Colonic mucosa (tissue), 4 donors: ENCODE measurements at places on chromosomes 6 and 20. TPM values are rescaled to one million over a fixed set of nuclear protein-coding genes. Genes with fewer than 3 reads are reported as not detected.
A peak's percentile ranks its signal among the peaks of the same experiment; 100 is the strongest.

The SMIM29 gene
- 12.8 TPM for total RNA-seq

The TRIM38 gene
- total RNA-seq = 13.4 TPM

The PRICKLE4 gene
- 1.8 TPM for total RNA-seq

DNA sequence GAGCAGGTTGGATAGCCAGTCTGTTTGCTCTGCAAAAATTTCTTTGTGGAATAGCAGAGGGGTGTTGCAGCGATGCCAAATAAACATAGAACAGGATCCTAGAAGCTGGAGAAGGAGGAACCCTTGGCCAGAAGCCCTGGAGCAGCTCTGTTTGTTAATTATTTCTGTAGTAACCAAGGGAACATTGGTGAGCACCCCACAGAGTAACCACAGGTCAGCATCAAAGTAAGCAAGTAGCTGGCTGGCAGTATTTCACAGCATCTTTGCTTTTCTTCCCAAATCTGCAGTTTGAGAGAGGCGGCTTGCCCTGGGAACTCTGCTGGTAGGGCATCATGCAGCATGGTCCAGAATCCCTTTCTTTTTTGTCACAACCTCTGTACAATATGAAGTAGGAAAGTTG lies 12.7 kb upstream of the APMAP start:
- DNase-seq = peak; percentile 11
- H3K4me1 ChIP-seq = no peaks in the 10 kb centered on the region
- no peaks in the 10 kb centered on the region for H3K27me3 ChIP-seq
- no peak overlapping the region for H3K27ac ChIP-seq

DNA sequence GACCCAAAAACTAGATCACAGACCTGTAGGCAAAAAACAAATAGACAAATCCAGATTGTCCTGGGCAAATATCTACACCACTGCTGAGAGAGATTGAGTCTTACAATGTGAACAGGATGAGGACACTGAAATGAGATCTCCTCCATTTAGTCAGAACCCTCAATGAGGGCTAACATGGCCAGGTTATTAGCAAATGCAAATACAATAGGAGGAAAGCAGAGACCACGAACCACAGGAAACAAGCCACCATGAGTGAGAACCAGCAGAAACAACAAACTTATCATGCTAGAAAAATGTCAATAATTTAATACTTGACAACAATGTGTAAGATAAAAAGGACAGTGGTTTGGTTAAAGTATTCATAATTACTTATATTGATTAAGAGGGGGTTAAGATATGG lies 162.8 kb downstream of the SYNE1 start:
- H3K27me3 ChIP-seq = no peaks in the 10 kb centered on the region
- no peak for DNase-seq
- H3K4me3 ChIP-seq = no peak overlapping the region
- no peak overlapping the region for H3K27ac ChIP-seq

The KCNK16 gene
- not detected for total RNA-seq

GRCh38 chr6:156599978-156600590 lies 177.1 kb upstream of the ARID1B start:
- no peak for DNase-seq
- H3K4me3 ChIP-seq = no peak overlapping the region
- no peaks in the 10 kb centered on the region for H3K4me1 ChIP-seq
- no peaks in the 10 kb centered on the region for H3K27me3 ChIP-seq
- H3K36me3 ChIP-seq = no peaks in the 10 kb centered on the region
- no peak overlapping the region for H3K27ac ChIP-seq

DNA sequence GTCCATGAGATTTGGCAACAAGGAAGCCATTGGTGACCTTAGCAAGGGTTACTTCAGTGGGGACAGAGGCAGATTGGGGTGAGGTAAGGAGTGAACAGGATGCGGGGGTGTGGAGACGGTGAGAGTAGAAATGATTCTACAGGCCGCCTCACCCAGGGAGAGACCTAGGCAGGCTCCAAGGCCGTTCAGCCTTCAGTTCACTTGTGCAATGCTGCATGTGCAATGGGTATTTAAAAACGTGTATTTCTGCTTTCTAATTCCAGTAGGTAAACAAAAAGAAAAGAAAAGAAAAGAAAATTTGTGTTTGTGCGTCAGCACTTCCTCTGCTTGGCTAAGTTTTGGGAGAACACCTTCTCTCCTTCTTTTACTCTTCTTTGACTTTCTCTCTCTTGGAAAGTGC lies 56.8 kb downstream of the BANF2 start:
- H3K27me3 ChIP-seq = no peaks in the 10 kb centered on the region
- no peak overlapping the region for H3K4me3 ChIP-seq
- H3K4me1 ChIP-seq = no peaks in the 10 kb centered on the region
- DNase-seq = no peak
- H3K36me3 ChIP-seq = no peaks in the 10 kb centered on the region

GRCh38 chr6:161232010-161232409 lies 41.9 kb downstream of the AGPAT4 start:
- H3K36me3 ChIP-seq = no peaks in the 10 kb centered on the region
- DNase-seq = no peak
- H3K27me3 ChIP-seq = no peaks in the 10 kb centered on the region
- H3K4me1 ChIP-seq = no peaks in the 10 kb centered on the region
- H3K27ac ChIP-seq = no peak overlapping the region
- H3K4me3 ChIP-seq = no peak overlapping the region

The WFDC10B gene
- not detected for total RNA-seq

DNA sequence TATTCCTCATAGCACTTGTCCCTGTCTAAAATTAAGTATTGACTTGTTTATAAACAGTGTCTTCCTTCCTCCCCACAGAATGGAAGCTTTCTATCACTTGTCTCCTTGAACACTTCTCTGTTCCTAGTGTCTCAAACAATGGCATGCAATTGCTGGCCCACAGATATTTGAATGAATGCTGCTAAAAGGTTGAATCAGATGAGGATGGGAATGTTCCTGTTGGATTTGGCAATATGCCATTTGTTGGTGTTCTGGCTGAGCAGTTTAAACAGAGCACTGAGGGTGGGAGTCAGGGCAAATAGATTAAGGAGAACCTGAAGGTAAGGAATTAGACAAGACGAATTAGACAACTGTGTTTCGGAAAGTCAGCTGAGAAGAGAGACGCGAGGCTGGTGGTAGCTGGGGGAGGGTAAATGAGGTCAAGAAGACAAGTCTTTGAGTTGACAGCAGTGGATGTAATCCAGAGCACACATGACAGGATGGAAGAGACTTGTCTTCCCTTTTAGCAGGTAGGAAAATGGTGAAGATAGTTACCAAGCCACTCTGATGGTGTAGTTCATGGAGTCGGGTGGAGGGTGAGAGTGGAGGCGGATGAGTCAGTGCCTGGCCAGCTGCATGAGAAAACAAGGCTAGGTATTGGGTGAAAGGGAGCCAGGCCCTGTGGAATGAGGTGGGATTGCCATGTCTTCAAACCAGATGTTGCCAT lies 58.3 kb upstream of the GNRH2 start:
- H3K4me1 ChIP-seq = no peaks in the 10 kb centered on the region
- H3K4me3 ChIP-seq = no peak overlapping the region
- no peak overlapping the region for H3K27ac ChIP-seq
- DNase-seq = no peak

- no peaks in the 10 kb centered on the region for H3K36me3 ChIP-seq
- H3K4me1 ChIP-seq = no peaks in the 10 kb centered on the region
- no peak overlapping the region for H3K4me3 ChIP-seq
- H3K27me3 ChIP-seq = no peaks in the 10 kb centered on the region
Measured at GRCh38 chr20:57034001-57034400, 232.4 kb downstream of the BMP7 start.

DNA sequence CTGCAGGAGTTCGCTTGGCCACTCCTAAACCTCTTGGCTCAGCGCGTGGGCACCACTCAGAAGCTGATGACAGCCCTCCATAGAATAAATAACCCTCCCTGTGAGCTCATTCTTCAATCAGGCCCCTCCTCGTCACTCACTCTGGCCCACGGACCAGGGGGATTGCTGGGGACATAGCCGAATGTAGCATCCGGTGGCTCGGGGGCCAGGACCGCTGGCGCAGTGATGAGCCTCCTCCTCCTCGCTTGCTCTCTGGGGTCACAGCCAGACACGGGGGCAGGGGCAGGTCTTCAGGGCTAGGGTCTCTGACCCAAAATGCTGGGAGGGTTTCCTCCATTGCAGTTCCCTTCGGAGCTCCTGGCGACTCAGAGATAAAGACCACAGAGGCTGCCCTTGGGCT lies 79.9 kb downstream of the TFAP2C start:
- no peak overlapping the region for H3K27ac ChIP-seq
- no peaks in the 10 kb centered on the region for H3K27me3 ChIP-seq
- H3K4me3 ChIP-seq = no peak overlapping the region
- no peaks in the 10 kb centered on the region for H3K36me3 ChIP-seq

- no peak overlapping the region for H3K4me3 ChIP-seq
- H3K36me3 ChIP-seq = no peaks in the 10 kb centered on the region
- H3K27me3 ChIP-seq = no peaks in the 10 kb centered on the region
- no peak for DNase-seq
- no peaks in the 10 kb centered on the region for H3K4me1 ChIP-seq
Measured at GRCh38 chr6:24549674-24550353, 55.0 kb downstream of the ALDH5A1 start.

DNA sequence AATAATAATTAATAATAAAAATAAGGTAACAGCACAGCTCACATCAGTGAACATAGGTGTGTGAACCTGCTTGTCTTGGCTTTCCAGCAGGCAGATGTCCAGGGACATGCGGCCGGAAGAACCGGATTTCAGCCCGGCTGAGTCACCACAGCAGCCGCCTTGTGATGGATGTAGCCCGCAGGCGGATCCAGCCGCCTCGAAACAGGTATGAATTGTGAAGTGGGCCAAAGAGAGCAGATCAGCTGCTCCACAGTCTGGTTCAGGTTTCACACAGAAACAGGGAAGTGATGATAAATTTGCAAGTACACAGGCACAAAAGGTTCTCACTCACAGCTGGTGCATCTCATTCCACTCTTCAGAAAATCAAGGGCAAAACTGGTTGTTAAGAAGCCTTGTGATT lies 55.1 kb downstream of the ID4 start:
- no peaks in the 10 kb centered on the region for H3K4me1 ChIP-seq
- H3K4me3 ChIP-seq = no peak overlapping the region
- H3K36me3 ChIP-seq = no peaks in the 10 kb centered on the region
- no peak overlapping the region for H3K27ac ChIP-seq

The NRN1 gene
- 4.5 TPM for total RNA-seq

GRCh38 chr6:113879186-113880096 lies 22.3 kb downstream of the MARCKS start:
- no peaks in the 10 kb centered on the region for H3K27me3 ChIP-seq
- H3K36me3 ChIP-seq = no peaks in the 10 kb centered on the region
- H3K4me1 ChIP-seq = no peaks in the 10 kb centered on the region
- H3K27ac ChIP-seq = no peak overlapping the region
- DNase-seq = peak; percentile 70
- H3K4me3 ChIP-seq = no peak overlapping the region

DNA sequence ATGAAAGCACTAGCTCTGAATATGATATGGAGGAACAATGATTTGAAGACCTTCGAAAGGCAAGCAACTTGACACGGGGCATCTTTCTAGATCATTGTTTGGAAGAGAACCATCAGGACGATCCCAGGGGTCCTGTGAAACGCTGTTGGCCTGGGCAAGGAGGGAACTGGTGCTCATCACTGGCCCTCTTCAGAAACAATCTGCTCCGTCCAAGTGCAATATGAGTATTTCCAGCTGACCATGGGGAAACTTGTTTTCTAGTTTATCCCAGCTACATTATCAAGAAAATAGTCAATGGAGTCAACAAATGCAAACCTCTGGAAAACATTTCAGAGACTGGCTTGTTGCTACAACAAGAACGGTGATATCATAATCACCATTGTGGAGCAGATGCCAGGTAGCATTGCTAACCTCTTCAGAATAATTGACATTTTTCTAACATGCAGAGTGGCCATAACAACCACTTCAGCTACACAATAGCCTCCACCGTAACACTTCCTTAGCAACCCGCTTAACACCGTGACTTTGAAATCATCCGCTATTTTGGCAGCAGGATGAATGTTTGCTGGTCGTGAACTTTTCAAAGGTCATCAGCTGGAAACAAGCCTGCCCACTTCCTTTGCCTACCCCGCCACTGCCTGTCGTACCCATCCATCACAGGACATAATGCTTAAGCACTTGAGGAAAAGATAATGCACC lies 112.0 kb upstream of the PDE10A start:
- no peak overlapping the region for H3K27ac ChIP-seq
- peaks cover 3% of the 10 kb centered on the region for H3K27me3 ChIP-seq
- H3K4me3 ChIP-seq = no peak overlapping the region
- H3K4me1 ChIP-seq = no peaks in the 10 kb centered on the region
- no peaks in the 10 kb centered on the region for H3K36me3 ChIP-seq
- DNase-seq = no peak

The PSORS1C2 gene
- total RNA-seq = not detected

DNA sequence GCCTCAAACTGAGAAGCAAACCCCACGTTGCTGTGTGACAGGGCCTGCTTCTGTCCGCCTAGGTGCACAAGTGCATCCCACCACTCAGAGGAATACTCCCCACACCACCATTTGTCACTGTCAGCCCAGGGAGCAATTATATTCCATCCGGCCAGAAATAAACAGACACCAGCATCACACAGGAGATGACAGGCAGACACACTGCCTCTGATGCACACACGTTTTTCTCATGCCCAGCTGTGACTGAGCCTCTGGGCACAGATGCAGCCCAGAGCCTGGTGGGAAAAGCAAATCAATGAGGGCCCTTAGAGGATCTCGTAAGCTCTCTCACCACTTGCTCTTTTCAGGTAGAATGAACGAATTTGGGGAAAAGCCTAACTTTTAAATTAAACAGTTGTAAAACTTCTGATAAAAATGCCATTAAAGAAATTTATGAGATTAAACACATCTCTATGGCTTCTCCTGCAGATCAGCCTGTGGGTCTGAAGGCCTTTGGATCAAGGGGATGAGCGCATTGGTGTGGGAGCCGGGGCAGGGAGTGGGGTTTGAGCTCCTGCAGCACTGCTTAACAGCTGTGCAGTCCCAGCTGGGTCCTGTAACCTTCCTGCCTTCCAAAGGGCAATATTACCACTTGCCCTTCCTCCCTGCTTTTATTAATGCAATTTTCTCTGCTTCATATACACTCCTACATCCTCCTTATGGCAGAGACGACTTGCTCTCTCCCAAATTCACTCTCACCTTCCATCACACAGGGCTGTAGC lies 624.3 kb downstream of the PTPRT start:
- no peaks in the 10 kb centered on the region for H3K27me3 ChIP-seq
- H3K36me3 ChIP-seq = no peaks in the 10 kb centered on the region
- no peaks in the 10 kb centered on the region for H3K4me1 ChIP-seq
- no peak for DNase-seq

GRCh38 chr6:125363039-125363823 lies 61.5 kb upstream of the HDDC2 start:
- H3K4me3 ChIP-seq = peak overlapping the region; percentile 25
- no peaks in the 10 kb centered on the region for H3K4me1 ChIP-seq
- no peak overlapping the region for H3K27ac ChIP-seq
- no peak for DNase-seq
- H3K27me3 ChIP-seq = peaks cover 17% of the 10 kb centered on the region
